ENCODE measurements at places on chromosomes 7 and 10. TPM values are rescaled to one million over a fixed set of nuclear protein-coding genes. Genes with fewer than 3 reads are reported as not detected.

- H3K36me3 ChIP-seq, result no peaks in the 10 kb centered on the region
- H3K4me1 ChIP-seq, result no peaks in the 10 kb centered on the region
- H3K27ac ChIP-seq, result no peak overlapping the region
These were observed 664.8 kb upstream of the SEMA3D start for GRCh38 chr7:85851571-85852193.

DNA sequence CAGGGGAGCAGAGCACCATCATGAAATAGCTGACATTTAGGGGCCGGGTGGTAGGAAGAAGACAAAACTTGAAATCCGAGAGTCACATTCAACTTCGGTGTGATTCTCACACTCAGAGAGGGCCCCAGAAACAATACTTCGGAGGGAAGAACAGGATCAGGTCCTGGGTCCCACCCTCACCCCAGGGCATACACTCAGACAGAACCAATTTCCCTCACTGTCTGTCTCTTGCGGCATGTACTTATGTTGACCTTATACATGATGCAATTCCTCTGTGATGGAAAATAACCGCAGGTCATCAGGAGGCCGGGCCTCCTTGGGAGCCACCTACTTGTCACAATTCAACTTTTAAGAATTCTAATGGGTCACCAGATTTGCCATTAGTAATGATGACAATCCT lies 26.3 kb upstream of the HMX3 start:
- DNase-seq, result no peak
- no peak overlapping the region for H3K27ac ChIP-seq
- H3K27me3 ChIP-seq, result no peaks in the 10 kb centered on the region
- no peak overlapping the region for H3K4me3 ChIP-seq
- H3K4me1 ChIP-seq, result peaks cover 2% of the 10 kb centered on the region

The RRP12 gene
- 71.9 TPM for total RNA-seq

GRCh38 chr7:115782696-115783490 lies 247.7 kb downstream of the TFEC start:
- H3K27ac ChIP-seq, result no peak overlapping the region
- DNase-seq, result no peak
- no peak overlapping the region for H3K4me3 ChIP-seq

- H3K4me3 ChIP-seq, result no peak overlapping the region
- H3K36me3 ChIP-seq, result no peaks in the 10 kb centered on the region
- H3K27ac ChIP-seq, result no peak overlapping the region
- DNase-seq, result no peak
- H3K27me3 ChIP-seq, result no peaks in the 10 kb centered on the region
These were observed 72.5 kb downstream of the BBS9 start for GRCh38 chr7:33201821-33202220.

Measured in H1 (cell line).